Activated T-cell treated with anti-CD3 and anti-CD28 coated beads, Interleukin-2, amount 50 U/mL, for 24 hours (primary cell): ENCODE measurements at places on chromosomes 6 and 20.

DNA sequence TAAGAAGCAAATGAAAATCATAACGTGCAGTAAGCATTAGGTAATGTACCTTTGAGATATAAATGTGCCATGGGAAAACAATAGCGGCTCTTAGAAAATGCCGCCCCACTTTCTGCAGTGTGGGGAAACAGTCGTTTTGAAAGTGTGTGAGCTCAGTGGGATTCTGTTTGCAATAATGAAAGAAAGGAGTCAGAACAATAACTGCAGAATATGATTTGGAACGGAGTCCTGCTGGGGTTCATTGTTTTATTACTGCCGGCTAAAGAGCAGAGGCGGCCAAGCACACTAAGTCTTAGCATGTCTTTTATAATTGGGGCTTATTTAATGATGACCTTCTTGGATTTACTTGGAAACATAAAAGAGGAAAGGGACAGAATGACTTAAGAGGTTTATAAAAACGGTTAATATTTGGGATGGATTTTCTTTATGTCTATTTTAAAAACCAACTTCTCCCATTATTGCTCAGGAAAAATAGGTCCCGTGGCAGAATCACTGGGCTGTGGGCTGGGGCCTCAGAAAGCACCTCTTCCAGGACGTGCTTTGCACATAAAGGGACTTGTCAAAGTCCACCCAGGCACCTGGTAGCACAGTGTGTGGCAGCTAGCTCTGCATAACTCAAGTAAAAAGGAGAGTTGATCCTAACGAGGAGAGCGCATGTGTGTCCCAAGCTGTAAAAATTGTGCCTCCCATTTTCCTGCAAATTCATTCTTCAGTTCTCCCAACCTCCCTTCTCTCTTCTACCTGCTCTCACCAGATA lies 44.0 kb upstream of the SLC22A16 start:
- no peak for DNase-seq

DNA sequence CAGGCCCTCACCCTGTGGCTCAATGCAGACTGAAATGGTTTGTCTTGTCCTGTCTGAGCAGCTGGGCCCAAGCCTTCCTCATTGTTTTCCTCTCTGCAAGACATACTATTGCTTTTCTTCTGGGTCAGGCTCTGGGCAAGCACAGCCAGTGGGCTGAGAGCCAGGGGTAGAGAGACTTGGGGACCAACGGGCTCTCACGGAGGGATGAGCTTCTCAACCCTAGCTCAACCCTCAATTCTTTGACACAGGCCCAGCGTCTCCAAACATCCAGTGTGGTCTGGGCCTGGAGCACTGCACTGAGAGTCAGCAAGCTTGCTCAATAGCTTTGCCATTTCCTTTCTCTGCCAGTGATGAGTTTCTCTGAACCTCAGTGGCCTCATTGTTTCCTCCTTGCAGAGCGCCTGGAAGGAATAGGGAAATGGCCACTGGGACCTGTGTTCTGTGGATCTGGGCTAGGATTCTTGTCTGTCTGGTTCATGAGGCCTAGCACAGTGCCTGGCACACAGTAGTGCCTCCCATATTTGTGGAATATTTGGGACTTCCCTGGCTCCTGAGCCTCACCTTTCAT lies 9.3 kb downstream of the ANGPT4 start:
- DNase-seq, result no peak

- peak; percentile 28 for DNase-seq
These were observed 11.6 kb downstream of the SRSF3 start for GRCh38 chr6:36605560-36606391.

- DNase-seq, result no peak
These were observed 81.8 kb upstream of the INSM1 start for GRCh38 chr20:20286061-20286460.

DNA sequence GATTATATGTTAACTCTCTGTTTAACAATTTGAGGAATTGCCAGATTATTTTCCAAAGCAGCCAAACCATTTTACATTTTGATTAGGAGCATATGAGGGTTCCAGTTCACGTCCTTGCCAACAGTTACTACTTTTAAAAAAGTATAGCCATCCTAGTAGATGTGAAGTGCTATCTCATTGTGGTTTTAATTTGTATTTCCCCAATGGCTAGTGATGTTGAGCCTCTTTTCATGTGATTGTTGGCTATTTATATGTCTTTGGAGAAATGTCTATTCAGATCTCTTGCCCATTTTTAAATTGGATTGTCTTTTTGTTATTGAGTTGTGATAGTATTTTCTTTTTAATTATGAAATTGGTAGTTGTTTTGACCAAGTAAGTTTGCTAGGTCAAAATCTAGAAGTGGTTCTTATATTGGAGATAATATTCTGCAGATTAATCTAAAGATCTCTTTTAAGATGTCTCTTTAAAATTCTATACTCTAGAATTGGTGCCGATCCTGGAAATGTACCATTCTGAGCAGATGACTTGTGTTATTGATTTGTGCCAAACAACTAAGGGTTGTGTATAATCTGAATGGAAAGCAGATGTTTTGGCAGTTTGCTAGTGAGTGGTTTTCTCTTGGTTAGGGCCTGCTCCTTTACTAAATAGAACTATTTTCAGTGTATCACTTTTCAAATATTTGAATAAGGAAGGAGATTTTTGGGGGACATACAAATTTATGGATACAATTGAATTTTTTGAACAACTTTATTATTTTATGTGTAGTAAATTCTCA lies 99.5 kb downstream of the CDKAL1 start:
- DNase-seq, result no peak

- no peak for DNase-seq
These were observed 582.6 kb upstream of the MMS22L start for GRCh38 chr6:97865612-97866011.

DNA sequence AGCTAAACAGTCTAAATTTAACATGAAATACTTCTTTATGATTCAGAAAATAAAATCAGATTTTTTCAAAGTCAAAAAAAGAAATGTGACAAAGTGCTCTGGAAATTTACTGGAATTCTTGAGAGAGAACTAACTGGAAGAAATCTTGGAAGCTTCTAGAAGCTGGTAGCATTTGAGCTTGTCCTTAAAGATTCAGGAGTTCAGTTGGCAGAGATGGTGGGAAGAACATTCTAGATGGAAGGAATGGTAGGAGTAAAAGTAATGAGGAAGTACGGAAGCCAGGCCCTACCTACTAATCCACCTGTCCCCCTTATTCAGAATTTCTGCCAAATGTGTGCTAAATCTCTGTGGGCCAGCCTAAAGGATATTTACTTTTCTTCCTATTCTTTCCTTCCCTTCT lies 21.2 kb downstream of the RALY start:
- DNase-seq, result no peak

DNA sequence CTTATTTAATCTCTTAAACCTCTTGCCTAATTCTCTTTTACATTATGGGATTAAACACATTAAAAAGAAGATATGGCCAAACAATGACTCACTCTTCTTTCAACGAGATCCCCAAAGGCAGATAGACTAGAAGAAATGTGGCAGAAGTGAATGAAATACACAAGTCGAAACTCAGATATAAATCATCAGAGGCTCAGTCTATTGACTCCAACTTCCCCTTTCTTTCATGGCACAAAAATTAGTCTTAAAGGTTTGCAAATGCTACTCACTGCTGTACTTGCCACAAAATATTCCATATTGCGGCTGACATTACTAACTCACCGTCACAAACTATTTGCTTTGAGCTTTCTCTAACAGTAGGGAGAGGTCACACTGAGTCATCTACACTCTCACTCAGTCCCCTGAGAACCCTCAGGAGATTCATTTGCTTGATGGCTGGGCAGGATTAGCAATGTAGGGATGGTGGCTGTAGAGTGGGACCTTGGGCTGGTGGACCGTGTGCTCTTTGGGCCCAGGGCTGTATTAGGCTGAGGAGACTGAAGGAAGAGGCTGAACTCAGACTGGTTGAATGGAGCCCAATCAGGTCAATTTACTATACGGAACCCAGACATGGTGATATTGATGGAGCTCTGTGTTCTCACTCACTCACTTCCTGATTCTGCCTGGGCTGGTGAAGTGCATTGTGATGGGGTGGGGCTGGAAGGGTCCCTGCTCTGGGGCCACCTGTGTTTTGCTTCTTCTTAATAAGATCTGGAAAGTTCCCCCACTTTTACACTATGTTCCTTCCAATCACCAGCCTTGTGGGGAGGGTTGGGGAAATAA lies 42.8 kb upstream of the UBR2 start:
- DNase-seq, result peak; percentile 40

DNA sequence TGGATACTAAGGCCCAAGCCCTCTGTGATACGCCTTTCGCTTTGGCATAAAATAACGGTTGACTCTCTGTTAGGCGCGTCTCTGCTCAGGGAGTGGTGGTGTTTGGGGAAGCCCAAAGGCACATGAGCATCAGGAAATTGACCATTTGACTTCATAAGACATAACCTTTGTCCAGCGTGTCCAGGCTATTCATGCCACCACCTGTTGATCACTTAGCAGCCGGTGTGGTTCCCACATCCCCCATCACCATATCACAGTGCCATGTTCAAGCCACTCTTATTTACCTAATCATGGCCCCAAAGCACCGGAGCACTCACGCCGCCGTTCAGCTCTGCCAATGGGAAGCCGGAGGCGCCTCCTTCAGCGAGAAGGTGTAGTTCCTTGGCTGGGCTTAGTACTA lies 27.9 kb downstream of the SLCO4A1 start:
- DNase-seq, result no peak

- DNase-seq, result no peak
These were observed 503.6 kb downstream of the MMUT start for GRCh38 chr6:48959251-48960060.

DNA sequence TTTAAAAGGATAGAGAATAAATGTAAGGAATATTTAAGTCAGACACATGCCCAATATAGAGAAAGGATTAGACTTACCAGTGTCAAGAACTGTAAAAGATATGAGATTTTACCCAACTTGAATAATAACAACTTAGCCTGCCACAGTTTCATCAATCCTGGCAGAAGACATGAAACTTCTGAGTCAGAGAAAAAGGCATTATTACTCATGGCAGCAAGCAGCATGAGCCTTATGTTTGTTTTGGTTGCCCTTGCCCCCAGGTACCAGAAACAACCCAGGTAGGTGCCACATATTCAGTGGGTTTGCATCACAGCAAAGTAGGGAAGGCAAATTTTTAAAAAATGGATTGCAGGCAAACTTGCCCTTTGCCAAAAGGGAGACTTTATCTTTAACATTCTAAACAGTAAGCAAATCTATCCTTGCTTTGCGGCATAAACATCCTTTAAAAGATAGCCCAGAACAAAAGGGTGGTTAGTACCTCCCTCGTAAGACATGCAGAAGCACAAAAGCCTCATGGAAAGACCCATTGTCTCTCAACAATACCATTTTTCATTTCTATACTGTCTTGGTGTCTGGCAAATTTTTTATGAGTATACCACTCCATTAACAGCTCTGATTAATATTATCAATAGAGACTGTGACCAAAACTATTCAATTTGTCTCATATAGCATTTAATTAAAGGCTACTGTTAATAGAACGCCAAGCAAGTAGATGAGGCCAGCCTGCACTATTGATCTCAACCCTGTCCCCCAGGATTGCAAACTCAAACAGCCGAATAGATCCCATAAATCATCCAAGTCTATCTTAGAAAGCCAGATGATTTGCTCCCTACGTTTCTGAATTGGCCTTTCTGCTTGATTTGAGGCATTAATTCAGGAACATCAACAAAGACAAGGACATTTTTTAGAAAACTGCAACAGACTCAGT lies 185.1 kb downstream of the COL19A1 start:
- DNase-seq, result no peak

DNA sequence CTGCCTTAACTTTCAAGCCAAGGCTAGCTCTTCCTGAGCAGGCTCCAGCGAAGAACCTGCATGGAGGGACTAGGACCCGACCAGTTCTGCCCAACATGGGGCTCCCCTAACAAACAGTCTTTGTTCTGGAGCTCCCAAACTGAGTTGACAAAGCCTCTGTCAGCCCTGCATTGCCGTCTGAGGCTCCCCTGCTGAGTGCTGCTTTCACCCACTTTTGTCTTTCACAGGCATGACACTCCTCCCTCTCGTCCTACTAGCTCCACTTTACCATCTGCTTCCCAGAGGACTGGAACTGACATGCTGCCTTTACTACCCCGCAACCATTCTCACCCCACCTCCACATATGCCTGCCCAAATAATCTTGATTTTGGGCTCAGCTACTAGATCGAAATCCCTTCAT lies 45.1 kb upstream of the B4GALT5 start:
- no peak for DNase-seq

DNA sequence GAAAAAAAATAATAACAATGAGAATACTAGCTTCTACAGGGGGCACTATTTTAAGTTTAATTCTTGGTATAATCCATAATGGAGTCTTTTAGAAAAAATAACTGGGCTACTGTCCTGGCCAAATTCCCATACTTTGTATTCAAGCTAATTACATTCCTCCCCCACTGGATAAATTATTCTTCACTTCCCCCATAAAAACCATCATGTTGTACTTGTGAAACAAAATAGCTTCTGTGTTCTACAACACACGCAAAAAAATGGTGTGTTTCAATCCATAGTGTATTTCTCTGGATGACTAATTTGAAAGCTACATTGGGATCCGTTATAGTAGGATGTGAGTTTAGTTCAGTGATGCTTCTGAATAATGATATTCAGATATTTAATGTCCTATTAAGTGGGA lies 21.6 kb upstream of the HDDC2 start:
- DNase-seq, result no peak

- no peak for DNase-seq
These were observed 289 bp downstream of the FOXP4 start for GRCh38 chr6:41546475-41546865.

GRCh38 chr6:26199057-26199772 lies 112.0 kb downstream of the HFE start:
- DNase-seq, result peak; percentile 85

DNA sequence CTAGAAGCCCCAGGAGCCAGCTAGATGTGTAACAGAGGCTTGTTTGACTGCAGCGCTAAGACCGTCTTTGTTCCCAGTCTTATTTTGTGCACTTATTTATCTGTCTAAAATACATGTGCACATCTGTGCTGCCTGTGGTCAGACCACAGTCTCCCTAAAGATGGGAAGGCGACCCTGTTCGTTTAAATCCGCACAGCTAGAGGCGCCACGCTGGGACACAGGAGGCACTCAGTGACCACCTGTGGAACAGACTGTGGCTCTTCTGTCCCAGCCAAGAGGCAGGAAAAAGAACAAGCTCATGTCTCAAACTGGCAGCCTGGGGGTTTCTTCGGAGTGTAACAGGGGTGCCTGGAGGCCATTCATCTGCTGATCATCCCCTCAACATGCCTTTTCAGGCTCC lies 66.8 kb downstream of the CPNE5 start:
- no peak for DNase-seq

- DNase-seq, result no peak
These were observed 262.9 kb downstream of the TAF4 start for GRCh38 chr20:61802721-61803311.

- DNase-seq, result no peak
These were observed 379 bp downstream of the CABLES2 start for GRCh38 chr20:62406635-62407176.

- no peak for DNase-seq
These were observed 2.4 kb downstream of the AMD1 start for GRCh38 chr6:110876806-110877564.

DNA sequence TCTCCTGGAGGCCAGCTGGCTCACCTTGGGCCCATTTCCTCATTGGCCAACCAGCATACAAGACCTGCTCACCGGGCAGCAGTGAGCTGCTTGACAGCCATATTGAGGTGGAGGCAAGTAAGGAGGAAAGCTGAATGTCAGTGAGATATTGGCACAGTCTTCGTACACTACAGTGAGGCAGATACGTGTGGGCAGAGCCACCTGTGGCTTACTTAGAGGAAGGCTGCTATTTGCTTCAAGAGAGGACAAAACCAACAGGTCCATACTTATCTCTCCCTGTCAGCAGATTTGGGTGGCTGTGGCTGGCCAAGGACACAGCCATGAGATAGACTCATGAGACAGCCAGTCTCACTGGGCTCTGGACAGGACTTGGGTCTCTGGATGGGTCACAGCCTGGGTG lies 15.1 kb upstream of the MCM3 start:
- no peak for DNase-seq

- DNase-seq, result peak; percentile 62
These were observed 94.4 kb upstream of the PRDM1 start for GRCh38 chr6:105991561-105992314.
